ENCODE measurements at places on chromosomes 7 and 10.

DNA sequence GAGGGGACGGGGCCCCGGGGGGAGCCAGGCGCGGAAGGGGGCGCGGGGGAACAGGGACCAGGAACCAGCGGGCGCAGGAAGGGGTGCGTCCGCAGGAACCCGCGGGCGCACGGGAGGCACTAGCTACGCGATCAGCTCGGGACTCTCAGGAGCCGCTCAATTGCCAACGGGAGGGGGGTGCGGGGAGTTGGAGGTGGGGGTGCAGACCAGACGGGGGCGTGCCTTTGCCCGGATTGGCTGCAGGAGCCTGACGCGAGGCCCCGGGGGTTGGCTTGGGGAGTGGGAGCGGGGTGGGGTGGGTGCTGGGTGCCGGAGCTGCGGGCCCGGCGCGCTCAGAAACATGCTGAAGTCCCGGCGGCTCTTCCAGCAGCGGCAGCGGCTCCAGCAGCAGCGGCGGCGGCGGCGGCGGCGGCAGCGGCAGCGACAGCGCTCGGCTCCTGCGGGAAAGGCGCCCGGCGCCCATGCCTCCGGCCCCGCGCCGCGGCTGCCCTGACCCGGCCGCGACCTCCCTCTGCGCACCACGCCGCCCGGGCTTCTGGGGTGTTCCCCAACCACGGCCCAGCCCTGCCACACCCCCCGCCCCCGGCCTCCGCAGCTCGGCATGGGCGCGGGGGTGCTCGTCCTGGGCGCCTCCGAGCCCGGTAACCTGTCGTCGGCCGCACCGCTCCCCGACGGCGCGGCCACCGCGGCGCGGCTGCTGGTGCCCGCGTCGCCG is at the start of gene ADRB1:
Gene ADRB1 (plus strand): TSS at position 335 of the 715 bp plus-strand sequence. CDS start 267 bp downstream, at position 602.
- DNase-seq: no peak

- no peak for DNase-seq
Observed at GRCh38 chr7:119969054-119969453, 303.9 kb upstream of the KCND2 start.

GRCh38 chr10:84432891-84433290 is 104.5 kb downstream of the CCSER2 start:
- no peak for DNase-seq

DNA sequence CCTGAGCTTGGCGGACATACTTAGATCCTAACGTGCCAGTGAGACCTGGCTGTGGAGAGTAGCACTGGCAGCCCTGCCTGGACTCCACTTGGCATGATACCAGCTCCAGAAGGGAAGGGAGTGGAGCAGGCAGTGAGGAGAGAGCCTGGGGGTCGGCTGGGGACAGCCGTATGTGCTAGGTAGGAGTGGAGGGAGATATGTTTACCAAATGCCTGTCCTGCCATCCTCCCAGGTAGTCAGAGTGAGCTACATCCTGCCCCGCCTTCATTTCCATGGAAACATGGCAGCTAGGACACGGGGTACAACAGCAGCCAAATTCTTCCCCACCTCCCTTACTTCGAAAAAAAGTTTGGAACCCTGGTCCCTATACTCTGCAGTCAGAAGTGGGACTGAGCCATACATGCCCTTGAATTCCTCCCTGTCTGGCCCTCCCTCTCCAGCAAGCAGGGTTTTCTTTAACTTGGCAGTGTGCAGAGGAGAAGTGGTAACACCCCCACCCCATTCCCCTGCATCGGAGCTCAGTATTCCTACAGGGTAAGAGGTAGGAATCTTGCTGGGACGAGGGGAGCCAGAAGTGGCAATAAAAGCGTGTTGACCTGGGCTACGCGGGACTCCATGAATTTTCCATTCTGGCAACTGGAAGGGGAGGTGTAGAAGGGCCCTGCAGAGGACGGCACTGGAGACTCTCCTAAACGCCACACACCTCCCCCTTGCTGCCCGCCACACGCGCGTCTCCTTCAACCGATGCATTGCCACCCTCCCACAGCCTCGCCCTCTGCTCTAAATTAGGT is 20.0 kb upstream of the SMO start:
- no peak for DNase-seq

- DNase-seq: no peak
Observed at GRCh38 chr10:86535132-86535882, 13.7 kb upstream of the WAPL start.
